DMS79 treated with DMSO at 0.1 percent for 48 hours (cell line): ENCODE measurements at places on chromosomes 2 and 18.
A peak's percentile ranks its signal among the peaks of the same experiment; 100 is the strongest.

DNA sequence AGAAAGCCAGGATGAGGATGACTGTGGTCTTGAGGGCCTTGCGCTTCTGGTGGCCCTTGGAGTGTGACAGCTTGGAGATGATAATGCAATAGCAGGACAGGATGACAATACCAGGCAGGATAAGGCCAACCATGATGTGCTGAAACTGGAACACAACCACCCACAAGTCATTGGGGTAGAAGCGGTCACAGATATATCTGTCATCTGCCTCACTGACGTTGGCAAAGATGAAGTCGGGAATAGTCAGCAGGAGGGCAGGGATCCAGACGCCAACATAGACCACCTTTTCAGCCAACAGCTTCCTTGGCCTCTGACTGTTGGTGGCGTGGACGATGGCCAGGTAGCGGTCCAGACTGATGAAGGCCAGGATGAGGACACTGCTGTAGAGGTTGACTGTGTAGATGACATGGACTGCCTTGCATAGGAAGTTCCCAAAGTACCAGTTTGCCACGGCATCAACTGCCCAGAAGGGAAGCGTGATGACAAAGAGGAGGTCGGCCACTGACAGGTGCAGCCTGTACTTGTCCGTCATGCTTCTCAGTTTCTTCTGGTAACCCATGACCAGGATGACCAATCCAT is 2.7 kb downstream of the CXCR4 start:
- DNase-seq = no peak

DNA sequence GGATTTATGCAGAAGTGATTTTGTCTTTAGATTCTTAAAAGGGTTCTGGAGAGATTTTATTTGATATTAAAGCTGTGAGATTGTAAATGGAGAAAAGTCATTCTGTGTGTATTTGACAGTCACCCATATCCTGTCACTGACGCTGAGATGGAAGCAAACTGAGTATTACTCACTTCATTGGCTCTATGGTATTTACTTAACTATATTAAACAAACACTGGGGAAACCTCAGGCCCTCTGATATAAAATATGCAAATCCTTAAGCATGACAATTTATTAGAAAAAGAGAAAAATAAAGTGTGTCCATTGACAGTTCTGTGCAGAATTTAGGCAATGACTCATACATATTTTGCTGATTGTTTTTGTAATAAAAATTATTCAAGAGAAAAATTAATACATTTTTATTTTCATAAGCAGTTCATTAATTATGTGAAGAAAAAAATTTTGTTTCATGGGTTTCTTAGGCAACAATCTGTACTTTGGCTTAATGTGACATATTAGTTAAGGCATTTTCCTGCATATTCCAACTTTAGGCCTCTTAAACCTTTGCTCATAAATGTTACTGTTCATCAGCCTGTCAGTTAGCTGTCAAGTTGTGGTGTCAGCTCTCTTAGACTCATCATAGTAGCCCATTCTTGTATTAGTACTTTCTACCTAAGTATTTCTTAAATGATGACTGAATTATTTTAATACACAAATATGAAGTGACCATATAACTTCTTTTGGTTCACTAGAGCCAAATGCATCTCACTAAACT is 99.9 kb downstream of the PARD3B start:
- DNase-seq = no peak

- DNase-seq = no peak
Observed at GRCh38 chr2:232681527-232681926, 15.6 kb upstream of the GIGYF2 start.

GRCh38 chr18:57498682-57499256 is 63.6 kb downstream of the ONECUT2 start:
- DNase-seq = no peak

DNA sequence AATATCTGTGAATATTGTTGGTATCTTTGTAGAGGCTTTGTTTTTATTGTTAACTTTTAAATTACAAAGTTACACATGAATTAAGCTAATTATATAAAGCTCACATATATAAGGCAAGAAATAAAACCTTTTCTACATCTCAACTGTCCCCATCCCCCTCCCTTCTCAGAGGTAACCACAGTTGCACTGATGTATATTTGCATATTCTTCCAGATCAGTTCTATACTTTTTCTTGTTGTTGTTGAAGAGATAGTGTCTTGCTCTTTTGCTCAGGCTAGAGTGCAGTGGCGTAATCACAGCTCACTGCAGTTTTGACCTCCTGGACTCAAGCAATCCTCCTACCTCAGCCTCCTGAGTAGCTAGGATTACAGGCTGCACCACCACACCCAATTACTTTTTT is 36.0 kb upstream of the CDC42EP3 start:
- no peak for DNase-seq

- DNase-seq = no peak
Observed at GRCh38 chr2:55926246-55926645, 2.7 kb upstream of the EFEMP1 start.

DNA sequence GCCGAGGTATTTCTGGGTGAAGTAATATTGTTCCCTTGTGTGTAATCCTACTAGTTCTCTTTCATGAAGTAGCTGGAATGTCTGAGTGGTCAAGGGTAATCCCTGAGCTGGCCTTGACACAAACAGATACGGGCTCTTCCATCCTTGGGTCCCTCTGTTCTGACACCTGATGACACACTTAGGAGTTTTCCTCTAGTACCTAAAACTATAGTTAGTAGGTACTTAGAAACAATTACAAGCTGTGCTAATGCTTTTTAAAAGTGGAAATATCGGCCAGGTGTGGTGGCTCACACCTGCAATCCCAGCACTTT is 59.2 kb upstream of the IL1R1 start:
- no peak for DNase-seq

DNA sequence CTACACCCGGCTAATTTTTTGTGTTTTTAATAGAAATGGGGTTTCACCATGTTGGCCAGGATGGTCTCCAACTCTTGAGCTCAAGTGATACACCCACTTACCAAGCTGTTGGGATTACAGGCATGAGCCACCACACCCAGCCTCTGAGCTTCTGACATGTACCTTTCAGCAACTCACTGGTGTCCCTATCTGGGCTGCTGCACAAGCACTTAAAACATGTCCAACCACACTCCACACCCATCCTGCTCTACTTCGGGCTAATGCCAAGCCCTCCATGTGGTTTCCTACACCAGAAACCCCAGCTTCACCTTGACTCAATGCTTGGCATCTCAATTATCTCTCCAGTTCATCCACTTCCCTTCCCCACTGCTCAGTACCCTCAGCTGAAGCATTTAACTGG is 22.4 kb upstream of the ARMC9 start:
- DNase-seq = no peak

DNA sequence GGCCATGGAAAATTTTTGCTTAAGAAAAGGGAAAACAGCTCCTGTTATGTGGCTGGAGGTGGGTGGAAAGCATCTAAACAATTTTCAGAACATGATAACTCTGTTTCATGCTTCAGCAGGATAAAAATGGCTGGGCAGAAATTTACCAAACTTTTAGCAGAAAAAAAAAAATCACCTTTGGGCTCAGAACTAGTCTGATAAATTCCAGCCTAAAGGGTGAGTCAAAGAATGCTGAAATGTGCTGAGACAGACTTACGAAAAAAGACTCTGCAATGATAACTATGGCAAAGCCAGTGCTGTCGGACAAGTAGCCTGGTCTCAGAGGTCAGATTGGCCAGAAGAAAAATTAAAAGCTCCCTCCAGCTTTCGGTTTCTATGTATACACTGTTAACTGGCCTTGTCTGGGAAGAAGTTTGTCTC is 123.6 kb downstream of the LRATD1 start:
- DNase-seq = no peak

GRCh38 chr2:173968551-173968950 is 3.4 kb upstream of the SP3 start:
- no peak for DNase-seq

DNA sequence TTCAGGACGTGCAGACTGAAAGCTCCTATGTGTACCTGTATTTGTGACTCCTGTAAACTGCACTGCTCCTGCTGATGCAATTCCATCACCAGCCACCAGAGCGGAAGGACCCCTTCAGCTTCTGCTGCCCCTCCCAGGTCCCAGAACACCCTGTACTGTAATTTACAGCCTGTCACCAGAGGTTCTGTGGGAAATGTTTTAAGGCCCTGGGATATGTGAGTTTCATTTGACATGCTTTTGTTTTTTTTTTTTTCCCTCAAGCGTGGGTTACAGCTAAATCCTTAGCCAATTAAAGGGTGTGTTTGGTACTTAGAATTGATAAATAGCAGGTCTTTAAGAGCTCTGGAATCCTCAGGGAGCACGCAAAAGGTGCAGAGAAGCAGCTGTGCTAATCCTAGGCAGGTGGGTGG is 79.4 kb downstream of the KCTD1 start:
- DNase-seq = peak; percentile 69

- DNase-seq = no peak
Observed at GRCh38 chr2:119008108-119008507, 66.1 kb downstream of the MARCO start.

GRCh38 chr2:48991415-48992131 is 162.7 kb downstream of the FSHR start:
- no peak for DNase-seq

DNA sequence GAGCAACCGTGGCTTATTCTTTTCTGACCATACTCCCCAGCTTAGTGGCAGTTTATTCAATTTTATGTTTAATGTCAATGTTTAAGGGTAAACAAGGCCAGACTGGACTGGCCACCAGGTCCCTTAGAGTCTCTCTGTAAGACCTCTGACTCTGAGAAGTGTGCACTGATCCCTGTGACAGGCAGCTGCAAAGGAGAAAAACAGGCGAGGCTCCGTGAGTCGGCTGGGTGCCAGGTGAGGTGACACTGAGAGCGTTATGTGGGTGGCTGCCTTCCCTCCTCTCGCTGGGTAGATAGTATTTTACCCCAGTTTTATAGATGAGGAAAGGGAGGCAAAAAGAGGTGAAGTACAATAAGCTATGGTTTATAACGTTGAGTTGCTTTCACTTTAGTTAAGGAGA is 139.4 kb upstream of the HDAC4 start:
- DNase-seq = no peak

DNA sequence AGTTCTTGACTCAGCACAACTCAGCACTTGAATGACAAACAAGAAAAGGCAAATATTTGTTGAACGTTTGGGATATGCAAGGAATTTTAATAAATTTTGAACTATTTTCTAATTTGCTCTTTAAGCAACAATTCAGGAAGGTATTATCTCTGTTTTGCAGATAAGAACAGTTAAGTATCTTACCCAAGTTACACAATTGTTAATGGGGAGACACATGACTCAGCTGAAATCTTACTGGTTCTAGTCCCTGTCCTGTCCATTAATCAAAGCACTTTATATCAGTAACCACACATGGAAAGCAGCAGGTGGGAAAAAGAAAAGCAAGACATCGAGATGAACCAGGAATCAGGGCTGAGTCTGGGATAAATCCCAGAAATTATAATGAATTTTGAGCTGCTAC is 493.9 kb upstream of the PIK3C3 start:
- DNase-seq = no peak

DNA sequence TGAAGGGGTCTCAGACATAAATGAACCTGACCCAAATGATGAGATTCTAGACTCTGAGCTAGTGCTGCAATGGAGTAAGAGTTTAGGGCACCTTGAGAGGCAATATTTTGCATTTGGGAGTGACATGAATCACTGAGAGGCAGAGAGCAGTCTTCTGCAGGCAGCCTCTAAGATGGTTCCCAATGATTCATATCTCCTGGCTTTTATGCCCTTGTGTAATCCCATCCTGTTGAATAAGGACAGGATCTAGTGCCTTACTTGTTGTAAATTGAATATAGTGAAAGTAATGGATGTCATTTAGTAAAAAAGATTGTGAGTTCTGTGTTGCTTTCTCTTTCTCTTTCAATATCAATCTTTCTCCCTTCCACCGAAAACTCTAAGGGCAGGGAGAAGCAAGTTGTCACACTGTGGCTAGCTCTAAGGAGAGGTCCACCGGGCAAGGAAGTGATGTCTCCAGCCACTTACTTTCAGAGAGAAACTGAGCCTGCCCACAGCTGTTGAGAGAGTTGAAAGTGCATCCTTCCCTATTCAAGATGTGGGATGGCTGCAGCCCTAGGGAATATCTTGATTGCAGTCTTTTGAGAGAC is 144.7 kb downstream of the TRIB2 start:
- DNase-seq = no peak

DNA sequence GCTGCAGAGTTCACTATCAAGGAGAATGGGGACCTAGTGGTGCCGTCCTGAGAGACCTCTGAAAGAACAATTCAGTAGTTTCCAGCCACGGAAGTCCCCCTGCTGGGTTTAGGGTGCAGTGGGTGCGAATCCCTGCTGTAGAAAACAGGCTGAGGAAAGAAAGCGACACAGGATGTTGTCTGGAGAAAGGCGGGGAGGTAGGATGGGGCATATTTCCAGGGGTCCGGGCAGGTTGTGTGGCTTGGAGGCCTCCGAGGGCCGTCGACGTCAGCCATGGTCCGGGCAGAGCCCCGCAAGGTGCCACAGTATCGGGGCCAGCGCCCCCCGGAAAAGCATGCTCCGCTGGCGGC is 807 bp upstream of the CREB1 start:
- peak; percentile 18 for DNase-seq

DNA sequence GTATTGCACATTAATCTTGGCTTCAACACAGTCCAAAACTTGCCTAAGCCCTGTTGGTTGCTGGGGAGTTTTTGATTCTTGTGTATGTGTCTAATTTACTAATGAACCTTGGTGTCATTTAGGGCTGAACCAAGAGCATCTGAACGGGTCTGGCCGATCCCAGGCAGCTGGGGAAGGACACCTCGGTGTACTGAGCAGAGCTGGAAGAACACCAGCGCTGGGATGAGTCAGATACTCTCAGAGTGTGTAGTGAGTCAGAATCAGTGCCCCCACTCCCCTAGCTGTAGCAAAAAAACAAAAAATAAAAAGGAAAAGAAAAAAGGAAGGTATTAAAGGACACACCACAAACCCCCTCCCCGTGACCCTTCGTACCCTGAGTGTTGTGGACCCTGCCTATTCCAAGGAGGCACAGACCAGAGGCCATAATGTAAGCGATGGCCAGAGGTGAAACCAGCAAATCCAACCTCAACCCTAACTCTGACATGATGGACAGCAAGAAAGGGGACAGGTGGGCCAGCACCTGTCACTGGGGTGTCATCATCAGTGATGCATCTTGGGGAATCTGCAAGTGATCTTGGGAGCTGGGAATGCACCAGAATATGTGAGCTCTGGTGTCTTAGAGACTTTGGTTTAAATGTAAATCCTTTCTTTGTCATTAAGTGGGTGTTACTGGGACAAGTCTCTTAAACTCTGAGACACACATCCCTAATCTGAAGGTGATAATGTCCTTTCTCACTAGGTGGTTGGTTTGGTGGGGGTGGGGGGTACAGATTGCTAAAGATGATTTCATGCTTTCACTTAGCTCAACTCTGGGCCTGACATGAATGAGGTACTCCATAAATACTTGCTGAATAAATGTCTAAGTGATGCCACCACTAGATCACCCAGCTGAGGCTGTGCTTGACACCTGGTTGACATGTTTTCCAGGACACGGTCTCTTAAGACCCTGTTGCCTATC is 34.2 kb upstream of the NCOA1 start:
- DNase-seq = no peak

DNA sequence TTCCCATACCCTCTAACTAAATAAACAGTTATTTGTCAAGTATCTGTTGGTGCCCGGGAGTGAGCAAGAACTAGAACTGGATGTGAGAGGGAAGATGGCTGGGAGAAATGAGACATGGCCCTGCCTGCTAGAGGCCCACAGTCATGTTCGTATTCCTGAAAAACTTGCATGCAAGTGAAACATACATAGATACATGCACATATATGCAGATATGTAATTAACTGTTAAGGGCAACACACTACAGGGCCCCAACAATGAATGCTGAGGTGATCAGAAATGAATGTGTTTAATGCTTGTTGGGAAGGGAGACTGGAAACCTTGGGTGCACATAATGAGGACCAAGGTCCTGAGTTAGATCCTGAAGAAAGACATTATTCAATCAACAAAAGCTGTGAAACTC is 49.8 kb downstream of the ADD2 start:
- DNase-seq = no peak
